ENCODE measurements at places on chromosomes 6 and 20. TPM values are rescaled to one million over a fixed set of nuclear protein-coding genes. Genes with fewer than 3 reads are reported as not detected.

Gene BPIFB1
- not detected for total RNA-seq

Gene TINAG
- not detected for total RNA-seq

Gene HLA-DQA1
- total RNA-seq = 21.5 TPM

Gene EPM2A
- 5.7 TPM for total RNA-seq

Gene TCP11
- total RNA-seq = not detected

DNA sequence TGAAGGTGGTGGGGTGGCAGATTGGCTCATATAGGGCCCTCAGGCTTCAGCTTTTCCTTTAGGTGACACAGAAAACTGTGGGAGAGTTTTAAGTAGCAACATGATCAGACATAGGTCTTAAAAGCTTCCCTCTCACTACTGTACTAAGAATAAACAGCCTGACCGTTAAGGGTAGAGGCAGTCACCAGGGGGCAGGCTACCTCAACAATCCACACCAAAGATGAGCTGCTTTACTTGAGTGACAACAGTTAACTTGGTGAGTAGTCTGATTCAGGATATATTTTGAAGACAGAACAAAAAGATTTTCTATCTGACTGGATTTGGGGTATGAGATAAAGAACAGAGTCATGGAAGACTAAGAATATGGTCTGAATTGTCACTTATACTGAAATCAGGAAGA lies 193.1 kb upstream of the SHLD1 start:
- H3K27ac ChIP-seq = peak overlapping the region; percentile 83
- no peaks in the 10 kb centered on the region for H3K27me3 ChIP-seq
- peak; percentile 20 for DNase-seq
- peaks cover 16% of the 10 kb centered on the region for H3K36me3 ChIP-seq

- no peak for DNase-seq
- H3K27ac ChIP-seq = no peak overlapping the region
- H3K4me1 ChIP-seq = peaks cover 3% of the 10 kb centered on the region
- H3K4me3 ChIP-seq = no peak overlapping the region
These were observed 12.3 kb upstream of the CBFA2T2 start for GRCh38 chr20:33477386-33478234.

- no peak overlapping the region for H3K27ac ChIP-seq
- DNase-seq = no peak
- peaks cover 14% of the 10 kb centered on the region for H3K4me1 ChIP-seq
- H3K4me3 ChIP-seq = no peak overlapping the region
- no peaks in the 10 kb centered on the region for H3K27me3 ChIP-seq
These were observed 7.8 kb downstream of the ZBP1 start for GRCh38 chr20:57612436-57612835.

DNA sequence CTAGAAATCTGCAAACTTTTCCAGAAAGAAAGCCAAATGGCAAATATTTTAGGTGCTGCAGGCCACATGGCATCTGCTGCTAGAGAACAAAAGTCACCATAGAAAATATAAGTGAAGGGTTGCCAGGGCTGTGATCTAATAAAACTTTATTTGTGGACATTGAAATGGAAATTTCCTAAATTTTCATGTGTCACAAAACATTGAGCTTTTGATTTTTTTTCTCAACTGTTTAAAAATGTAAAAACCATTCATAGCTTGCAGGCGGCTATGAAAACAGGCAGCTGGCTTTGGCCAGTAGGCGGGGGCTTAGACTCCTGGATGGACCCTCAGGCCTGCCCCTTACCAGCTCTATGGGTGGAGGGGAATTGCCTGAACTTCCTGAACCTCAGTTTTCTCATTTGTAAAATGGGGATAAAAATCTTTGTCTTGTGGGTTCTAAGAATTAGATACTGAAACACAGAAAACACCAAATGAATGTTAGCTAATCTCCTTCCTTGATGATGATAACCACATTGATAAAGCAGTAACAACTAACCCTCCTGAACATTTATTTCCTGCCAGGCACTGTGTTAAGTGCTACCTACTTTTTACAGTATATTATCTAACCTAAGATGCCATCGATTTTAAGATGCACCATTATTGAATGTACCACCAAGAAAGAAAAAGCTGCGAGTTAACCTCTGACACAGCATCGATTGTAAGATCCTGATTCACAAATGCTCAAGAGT lies 85.5 kb downstream of the SLC22A23 start:
- H3K4me1 ChIP-seq = peaks cover 27% of the 10 kb centered on the region
- peak overlapping the region; percentile 87 for H3K27ac ChIP-seq

- DNase-seq = no peak
- peaks cover 17% of the 10 kb centered on the region for H3K27me3 ChIP-seq
- H3K27ac ChIP-seq = no peak overlapping the region
- H3K36me3 ChIP-seq = no peaks in the 10 kb centered on the region
- H3K4me1 ChIP-seq = no peaks in the 10 kb centered on the region
These were observed 34.3 kb upstream of the RNF144B start for GRCh38 chr6:18352842-18353241.

- no peaks in the 10 kb centered on the region for H3K4me1 ChIP-seq
- H3K27me3 ChIP-seq = no peaks in the 10 kb centered on the region
- DNase-seq = no peak
- no peaks in the 10 kb centered on the region for H3K36me3 ChIP-seq
These were observed 308.3 kb downstream of the CDH4 start for GRCh38 chr20:61560361-61560853.

DNA sequence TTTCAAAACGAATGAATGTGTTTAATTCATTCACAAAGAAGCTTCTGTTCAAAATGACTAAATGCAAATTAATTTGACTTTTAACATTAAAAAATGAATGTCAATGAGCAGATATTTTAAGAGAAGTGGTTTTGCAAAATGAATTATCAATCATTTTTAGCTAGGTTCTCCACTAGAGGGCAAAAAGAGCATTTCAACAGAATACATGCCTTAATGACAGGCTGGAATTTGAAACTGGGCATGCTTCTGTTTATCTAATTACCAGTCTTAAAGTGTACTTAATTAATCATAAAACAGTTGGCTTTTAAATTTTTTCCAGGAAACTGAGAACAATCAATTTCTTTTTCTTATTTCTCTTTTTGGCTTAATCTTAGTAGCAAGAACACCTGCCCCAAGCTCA lies 63.8 kb upstream of the TINAG start:
- H3K4me1 ChIP-seq = no peaks in the 10 kb centered on the region
- H3K4me3 ChIP-seq = no peak overlapping the region
- no peak overlapping the region for H3K27ac ChIP-seq
- H3K36me3 ChIP-seq = no peaks in the 10 kb centered on the region

DNA sequence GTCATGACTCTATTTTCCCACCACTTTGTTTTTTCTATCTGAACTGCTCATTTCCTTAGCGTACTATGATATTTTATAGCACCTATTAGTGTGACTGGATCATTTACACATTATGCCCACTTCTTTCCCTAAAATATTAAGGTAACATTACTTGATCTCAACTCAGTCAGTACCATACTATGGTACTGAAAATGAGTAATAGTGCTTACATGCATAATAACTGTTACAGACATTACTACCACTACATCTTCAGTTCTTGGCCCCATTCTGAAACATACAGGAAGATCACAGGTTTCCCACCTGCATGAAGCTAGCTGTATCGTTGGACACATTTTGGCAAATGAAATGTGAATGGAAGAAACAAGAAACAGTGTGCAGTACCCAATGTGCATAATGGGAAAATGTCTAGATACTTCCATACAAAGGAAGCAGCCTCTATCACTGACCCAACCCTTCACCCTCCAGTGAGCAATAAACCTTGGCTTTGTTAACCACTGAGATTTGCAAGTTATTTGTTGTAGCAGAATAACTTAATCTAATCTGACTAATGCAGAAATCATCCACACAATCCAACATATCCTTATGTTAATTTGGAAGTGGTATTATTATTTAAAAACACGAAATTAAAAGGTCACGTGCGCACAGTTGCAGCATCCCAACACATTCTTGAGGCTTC lies 108.6 kb upstream of the DOK5 start:
- no peaks in the 10 kb centered on the region for H3K27me3 ChIP-seq
- DNase-seq = no peak
- no peaks in the 10 kb centered on the region for H3K36me3 ChIP-seq
- H3K4me3 ChIP-seq = no peak overlapping the region

Data from T-helper 17 cell (primary cell).